SJCRH30 (cell line): ENCODE measurements at places on chromosomes 5 and 9. TPM values are rescaled to one million over a fixed set of nuclear protein-coding genes. Genes with fewer than 3 reads are reported as not detected.

GRCh38 chr9:93673839-93674334 is 97.5 kb downstream of the PHF2 start:
- peak; percentile 1 for DNase-seq

GRCh38 chr9:99868845-99869244 is 37.6 kb upstream of the STX17 start:
- DNase-seq: no peak

The FYB1 gene
- 0.05 TPM in 1 of 2 replicates, not detected in the other for total RNA-seq

- no peak for DNase-seq
Measured at GRCh38 chr5:178323961-178324360, 91.4 kb upstream of the PHYKPL start.

DNA sequence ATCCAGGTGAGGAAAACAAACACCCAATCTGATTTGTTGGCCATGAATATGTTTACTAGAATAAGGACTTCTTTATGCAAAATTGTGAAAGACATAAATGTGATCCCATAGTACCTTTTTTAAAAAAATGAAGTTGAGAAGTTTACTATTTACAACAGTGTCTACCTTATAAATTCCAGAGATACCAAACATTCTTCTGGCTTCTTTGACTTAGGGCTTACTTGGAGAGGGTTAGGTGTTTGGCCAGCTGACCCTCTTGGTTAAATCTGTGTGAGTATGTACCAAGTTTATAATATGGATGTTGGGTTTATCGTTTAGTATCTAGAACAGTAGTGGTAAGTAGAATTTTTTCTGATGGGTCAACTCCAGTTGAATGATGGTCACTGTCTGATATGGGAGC is 212.3 kb downstream of the DOCK8 start:
- no peak for DNase-seq

The CCDC183 gene
- total RNA-seq: 0.14 TPM in 1 of 2 replicates, not detected in the other

DNA sequence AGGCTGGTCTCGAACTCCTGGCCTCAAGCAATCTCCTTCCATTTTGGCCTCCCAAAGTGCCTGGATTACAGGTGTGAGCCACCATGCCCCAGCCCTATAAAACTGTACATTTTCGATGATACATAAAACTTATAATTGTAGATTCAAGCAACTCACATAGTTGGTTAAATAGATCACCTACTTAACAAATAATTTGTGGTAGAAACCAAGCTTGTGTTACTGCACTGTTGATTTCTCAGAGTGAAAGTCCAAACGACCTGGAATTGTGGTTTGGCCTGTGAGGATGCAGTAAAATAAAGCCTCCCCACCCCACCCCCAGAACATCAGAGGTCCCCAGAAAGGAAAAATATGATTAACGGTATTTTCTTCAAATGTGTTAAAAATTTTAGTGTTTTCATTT is 92.7 kb downstream of the TRIO start:
- no peak for DNase-seq

DNA sequence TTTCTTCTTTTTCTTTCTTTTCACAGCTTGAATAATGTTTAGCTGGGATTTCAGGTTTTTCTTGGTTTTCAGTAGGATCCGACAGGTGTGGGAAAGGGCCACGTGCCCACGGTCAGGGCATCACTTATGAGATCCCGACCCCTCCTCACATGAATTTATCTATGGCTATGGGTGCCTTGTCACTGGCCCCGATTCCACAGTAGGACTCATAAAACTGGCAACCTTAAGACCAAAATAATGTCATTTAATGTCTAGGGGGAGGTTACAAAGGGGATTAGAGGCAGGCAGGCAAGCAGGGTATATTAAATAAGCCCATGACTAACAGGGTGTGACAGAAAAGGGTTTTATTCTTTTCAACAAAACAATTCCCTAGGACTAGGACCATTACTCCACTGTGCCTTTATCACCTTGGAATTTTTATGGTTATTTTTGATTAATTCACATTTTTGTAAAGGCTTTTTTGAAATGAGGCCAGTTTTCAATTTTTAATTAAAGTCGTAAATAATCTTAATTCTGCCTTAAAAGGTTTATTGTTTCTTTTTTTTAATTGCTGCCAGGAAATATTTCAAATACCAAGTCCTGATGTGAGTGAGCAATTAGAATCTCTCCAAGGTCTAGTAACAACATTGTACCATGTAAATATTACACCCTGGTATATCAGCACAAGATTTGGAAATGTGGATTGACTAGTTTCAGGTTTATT is 370.4 kb downstream of the GLIS3 start:
- peak; percentile 15 for DNase-seq

DNA sequence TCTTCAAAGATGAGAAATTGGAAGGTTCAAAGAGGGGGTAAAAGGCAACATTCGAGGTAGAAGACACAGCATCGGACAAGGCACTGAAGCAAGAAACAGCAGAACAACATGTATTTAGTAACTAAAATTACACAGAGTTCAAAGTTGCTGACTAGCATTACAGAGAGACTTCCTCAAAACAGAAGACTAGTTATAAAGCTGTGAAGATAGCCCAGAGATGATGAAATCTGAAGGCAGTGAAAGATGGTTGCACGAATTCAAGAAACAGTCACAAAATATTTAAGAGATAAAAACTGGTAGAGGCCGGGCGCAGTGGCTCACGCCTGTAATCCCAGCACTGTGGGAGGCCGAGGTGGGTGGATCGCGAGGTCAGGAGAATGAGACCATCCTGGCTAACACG is 16.3 kb downstream of the MAPKAP1 start:
- no peak for DNase-seq

GRCh38 chr9:114429488-114429887 is 41.7 kb upstream of the AKNA start:
- no peak for DNase-seq

- DNase-seq: no peak
Measured at GRCh38 chr5:31382051-31382878, 149.6 kb downstream of the DROSHA start.

The IFNA21 gene
- not detected in 2 replicates for total RNA-seq

The OR13C5 gene
- not detected in 2 replicates for total RNA-seq

DNA sequence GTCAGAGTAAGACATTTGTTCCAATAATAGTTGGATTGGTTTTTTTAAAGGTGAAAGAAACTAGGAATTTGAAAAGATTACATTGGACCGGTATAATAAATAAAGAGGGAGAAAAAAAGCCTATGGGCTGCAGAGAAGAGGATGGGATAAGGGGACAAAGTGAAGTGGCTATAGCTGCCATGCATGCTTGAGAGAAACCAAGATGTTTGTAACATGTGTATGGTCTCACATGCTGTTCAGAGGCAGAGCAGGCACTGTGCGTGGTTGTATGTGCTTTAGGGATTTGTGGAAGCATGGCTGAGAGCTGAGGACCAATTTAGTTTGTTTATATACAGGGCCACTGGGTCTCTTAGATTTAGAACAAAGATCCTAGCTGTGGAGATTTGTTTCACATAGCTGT is 32.7 kb downstream of the LNPEP start:
- peak; percentile 67 for DNase-seq

DNA sequence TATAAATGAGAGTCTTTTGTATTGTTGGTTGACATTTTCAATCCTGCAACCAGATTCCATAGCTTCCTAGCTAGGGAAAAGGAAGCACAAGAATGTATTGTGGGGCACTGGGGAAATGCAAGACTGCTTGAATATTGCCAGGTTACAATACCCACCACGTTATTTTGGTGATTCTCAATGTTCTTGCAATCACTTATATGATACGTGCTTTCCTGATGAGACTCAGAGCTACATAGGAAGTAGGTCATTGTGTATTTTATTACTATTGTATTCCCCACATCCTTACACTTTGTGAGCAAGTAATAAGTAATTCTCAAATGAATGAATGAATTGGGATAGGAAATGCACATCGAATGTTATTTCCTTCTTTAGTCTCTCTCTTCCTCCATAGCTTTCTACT is 217.1 kb upstream of the CD180 start:
- DNase-seq: no peak

The PTPRD gene
- 64.1 and 79.4 TPM in 2 replicates for total RNA-seq

The CD274 gene
- 0.49 and 1.8 TPM in 2 replicates for total RNA-seq

- DNase-seq: no peak
Measured at GRCh38 chr9:89879276-89879675, 274.5 kb downstream of the GADD45G start.

- DNase-seq: no peak
Measured at GRCh38 chr5:148778882-148779281, 47.5 kb upstream of the ADRB2 start.

- DNase-seq: no peak
Measured at GRCh38 chr5:102599289-102599688, 100.5 kb upstream of the SLCO6A1 start.

DNA sequence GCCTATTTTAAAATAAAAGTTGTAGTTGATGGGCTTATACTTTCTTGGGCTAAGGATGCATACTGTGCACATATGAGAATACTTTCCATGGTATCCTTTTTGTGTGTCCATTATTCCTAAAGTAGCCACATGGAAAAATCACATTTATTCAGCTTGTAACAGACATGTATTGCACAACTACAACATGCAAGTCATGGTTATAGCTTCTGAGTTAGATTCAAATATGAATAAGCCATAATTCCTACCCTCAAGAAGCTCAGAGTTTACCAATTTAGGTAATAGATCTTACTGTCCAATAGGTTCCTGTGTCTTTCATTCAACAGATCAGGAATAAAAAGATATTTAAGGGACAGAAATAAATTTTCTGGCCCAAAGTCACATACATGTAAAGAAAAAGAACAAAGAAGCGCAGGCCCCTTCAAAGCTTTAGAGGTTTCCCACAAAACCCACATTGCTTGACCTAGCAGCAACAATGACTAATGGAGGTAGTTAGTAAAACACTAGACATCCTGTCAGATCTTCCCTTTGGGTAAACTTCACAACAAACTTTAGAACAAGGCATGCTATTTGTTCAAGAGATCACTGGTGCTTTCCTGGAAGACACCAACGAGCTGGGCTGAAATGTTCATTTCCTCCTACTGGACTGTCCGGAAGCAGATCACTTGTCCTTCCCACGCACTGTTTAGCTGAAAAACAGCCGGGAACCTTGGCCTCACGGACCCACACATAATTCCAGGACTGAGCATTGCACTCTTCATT is 78.4 kb upstream of the ITGA1 start:
- no peak for DNase-seq

The TOR4A gene
- total RNA-seq: 4.0 and 4.4 TPM in 2 replicates

The SLCO6A1 gene
- not detected in 2 replicates for total RNA-seq

DNA sequence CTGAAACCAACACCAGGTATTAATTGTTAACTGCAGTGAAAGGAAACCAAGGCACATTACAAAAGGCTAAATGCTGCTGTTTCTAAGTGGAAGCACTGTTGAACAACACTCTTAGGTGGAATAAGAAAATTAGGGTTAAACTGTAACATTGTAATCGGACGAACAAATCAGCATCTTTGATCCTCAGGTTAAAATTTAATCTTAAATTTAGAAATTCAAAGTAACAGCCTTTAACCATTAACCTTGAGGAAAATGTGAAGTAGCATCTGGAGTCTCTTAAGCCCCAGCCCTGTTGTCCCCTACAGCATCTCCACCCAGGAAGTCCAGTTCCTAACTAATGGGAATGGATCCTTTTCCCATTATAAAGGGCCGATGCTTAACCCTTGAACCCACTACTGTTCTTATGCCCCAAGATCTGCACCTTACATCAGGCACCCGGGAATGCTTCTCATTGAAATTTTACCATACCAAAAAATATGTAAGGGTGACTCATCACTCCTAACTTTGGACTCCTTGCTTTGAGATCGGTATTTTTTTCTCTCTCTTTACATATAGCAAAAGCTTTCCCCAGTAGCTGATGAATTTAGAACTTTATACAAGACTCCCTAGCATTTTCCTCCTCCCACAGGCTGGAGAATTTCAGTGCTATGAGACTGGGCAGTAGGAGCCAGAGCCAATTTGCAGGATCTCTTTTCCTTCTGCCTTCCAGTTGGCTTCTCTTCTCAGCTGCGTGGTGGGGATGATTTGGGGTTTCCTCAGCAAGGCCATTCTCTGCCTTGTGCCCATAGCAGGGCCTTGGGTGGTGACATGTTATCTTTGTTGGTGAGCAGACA is 32.0 kb upstream of the ITGA2 start:
- DNase-seq: no peak

- no peak for DNase-seq
Measured at GRCh38 chr9:91150998-91151717, 210.6 kb downstream of the AUH start.

The SNCAIP gene
- total RNA-seq: 0.13 and 0.49 TPM in 2 replicates

GRCh38 chr9:124256517-124257069 is 1.2 kb upstream of the NEK6 start:
- DNase-seq: peak; percentile 76

- DNase-seq: no peak
Measured at GRCh38 chr5:98713027-98713426, 60.4 kb upstream of the RGMB start.

The LIX1 gene
- total RNA-seq: 0.04 and 0.15 TPM in 2 replicates

The MYOZ3 gene
- 0.02 TPM in 1 of 2 replicates, not detected in the other for total RNA-seq

- no peak for DNase-seq
Measured at GRCh38 chr9:137671721-137672120, 52.9 kb downstream of the EHMT1 start.

The TMC1 gene
- total RNA-seq: not detected in 2 replicates

DNA sequence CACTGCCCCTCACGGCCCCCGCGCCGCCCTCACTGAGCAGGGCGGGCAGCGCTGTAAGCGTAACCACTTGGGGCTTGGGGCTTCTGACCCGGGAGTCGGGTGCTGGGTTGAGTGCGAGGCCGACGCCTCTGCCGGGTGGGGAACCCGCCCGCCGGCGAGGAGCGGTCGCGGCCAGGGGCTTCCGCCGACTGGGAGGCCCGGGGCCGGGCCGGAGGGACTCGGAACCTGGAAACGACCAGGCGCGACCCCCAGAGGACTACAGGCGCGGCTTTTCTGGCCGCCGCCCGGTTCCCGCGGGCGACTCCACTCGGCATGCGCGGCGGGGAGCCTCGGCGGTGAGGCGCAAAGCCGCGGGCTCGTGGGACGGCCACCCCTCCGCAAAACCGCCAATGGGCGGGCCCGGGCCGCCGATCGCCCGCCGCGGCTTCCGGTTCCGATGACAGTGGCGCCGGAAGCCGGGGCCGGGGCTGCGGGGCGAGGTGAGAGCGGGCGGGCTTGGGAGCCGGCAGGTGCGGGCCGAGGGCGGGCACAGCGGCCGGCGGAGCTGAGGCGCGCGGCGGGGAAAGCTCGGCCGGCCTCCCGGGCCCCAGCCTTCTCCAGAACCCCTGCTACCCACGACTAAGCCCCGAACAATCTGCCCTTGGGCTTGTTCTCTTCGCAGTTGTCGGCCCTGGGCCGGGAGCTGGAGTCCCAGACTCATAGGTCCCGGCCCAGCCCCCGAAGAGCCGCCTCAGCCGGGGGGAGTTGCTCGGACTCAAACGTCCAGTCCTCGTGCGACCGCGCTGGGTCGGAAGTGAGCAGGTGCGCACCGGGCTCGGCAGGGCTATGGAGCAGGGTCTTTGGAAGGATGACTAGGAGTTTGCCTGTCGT is at the start of gene RMND5B:
Gene RMND5B, plus strand, starts transcription at position 439 of the 870 bp plus-strand sequence. CDS start 7,106 bp downstream, outside the sequence.
- peak; percentile 84 for DNase-seq

The NPR3 gene
- total RNA-seq: 0.23 and 0.24 TPM in 2 replicates

DNA sequence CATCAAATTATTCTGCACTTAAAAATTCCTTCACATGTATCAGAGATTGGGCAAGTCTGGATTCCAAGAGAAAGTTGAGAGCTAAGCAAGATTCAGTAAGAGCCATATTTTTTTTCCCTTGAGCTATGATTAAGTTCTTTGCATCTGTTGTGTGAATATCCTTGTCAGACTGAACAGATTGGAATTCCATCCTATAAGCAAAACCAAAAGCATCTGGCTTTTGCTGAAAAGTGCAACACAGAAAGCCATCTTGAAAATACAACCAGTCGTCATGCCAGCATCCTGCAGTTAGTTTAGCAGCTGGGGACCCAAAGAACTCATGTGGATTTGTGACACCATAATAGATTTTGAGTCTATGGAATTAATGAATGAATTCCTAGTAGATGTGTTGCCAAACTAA is 316.9 kb downstream of the MTRR start:
- DNase-seq: no peak

The BNC2 gene
- 13.1 and 16.1 TPM in 2 replicates for total RNA-seq

The SPINK4 gene
- not detected in 2 replicates for total RNA-seq
